BE2C (cell line): ENCODE measurements at places on chromosomes 4 and X.

GRCh38 chr4:6074758-6075157, 56.5 kb upstream of the C4orf50 start:
- DNase-seq, result no peak

DNA sequence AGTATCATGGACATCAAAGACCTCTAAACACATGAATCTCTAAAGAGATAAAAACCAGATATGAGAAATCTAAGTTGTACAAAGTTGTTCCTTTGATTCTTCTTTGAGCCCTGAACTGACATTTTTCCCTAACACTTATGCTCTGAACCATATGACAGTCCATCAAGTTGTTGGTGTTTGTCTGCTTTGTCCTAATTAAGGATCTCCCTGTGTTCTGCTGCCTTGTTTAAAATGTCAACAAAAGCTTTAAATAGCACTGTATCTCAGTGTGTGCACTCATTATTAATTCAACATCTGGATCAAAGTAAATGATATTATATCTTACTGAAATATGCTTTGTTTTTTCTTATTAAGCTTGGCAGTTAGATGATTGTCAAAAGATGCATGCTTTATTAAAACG, 321.8 kb downstream of the MAPK10 start:
- DNase-seq, result no peak

GRCh38 chr4:182494103-182494502, 250.9 kb downstream of the TENM3 start:
- DNase-seq, result no peak

- no peak for DNase-seq
Observed at GRCh38 chrX:1327651-1328304, 8.8 kb upstream of the IL3RA start.

GRCh38 chr4:111797455-111798163, 347.6 kb upstream of the FAM241A start:
- DNase-seq, result no peak

- DNase-seq, result no peak
Observed at GRCh38 chrX:149097786-149098185, 407.3 kb downstream of the IDS start.
